ENCODE measurements at places on chromosomes 6 and 20.

DNA sequence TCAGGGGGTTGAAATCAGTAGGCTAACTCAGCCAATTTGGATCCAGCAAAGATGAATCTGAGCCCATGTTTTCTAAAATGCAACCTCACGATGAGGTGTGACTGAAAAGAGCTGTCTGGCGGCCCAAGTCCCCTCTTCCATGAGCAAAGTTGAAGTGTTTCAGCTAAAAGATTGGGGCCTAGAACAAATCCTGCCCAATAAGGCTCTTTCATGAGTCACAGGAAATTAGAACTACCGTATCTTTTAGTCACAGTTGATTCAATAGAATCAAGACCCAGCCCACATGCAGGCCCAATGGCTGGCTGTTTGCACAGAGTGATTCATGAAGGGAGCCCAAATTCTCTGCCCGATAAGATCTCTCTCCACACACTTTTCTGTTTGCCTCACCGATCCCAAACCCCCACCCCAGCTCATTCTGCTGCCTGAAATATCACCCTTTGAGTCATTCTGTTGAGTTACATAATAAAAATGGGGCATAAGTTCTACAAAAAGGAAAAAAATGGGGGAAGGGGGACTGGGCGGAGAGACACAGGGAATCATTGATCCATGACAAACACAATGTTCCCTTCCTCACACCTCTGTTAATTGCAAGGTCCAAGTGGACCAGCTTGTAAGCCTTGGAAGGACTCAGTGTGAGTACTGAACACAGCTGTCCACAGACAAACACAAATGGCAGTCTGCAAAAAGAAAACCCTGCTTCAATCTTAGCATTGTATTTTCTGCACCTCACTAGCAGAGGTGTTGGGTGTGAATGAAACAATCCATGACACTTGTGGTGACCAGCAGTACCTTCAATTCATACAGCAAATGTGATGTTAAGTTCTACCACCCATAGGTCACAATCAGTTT is 13.8 kb downstream of the FOXQ1 start:
- no peak for DNase-seq

DNA sequence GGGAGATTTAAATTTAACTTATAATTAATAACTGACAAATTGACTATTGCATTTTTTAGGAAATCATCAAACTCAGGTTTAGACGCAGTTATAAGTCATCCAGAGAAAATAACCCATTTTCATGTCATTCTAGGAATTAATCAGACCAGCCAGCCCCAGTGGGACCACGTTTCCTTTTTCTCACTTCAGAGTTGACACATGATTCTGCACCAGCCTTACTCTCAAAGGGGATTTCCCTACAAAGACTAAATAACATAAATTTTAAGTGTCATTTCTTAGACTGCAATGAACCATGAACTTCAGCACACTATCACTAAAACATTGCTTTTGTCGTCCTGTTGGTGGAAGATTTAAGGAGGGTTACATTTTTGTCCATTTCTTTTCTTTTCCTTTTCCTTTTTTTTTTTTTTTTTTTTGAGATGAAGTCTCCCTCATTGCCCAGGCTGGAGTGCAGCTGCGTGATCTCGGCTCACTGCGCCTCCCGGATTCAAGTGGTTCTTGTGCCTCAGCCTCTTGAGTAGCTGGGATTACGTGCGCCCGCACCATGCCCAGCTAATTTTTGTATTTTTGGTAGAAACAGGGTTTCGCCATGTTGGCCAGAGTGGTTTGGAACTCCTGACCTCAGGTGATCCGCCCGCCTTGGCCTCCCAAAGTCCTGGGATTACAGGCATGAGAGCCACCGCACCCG is 3.6 kb downstream of the IPCEF1 start:
- DNase-seq: no peak

- DNase-seq: no peak
These were observed 379.9 kb downstream of the C6orf118 start for GRCh38 chr6:164929408-164929977.

- peak; percentile 42 for DNase-seq
These were observed 269.7 kb downstream of the PRL start for GRCh38 chr6:22027040-22027725.

DNA sequence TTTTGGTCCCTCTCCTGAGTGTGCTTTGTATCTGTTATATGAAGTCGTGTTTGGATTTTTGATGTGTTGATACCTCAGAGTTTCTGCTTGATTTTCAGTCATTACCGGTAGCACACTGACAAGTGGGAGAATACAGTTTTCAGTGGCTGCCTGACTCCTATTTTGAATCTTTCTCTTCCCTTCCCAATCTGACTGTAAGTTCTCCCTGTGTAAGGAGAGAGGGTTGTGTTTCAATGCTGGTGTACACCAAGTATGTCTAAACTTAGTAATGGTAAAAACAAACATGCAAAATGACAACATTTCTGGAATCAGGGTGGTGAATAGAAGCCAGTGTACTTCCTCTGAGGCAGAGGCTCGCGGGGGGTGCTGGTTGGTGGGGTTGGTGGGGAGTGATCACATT is 103.4 kb downstream of the HIVEP1 start:
- no peak for DNase-seq

DNA sequence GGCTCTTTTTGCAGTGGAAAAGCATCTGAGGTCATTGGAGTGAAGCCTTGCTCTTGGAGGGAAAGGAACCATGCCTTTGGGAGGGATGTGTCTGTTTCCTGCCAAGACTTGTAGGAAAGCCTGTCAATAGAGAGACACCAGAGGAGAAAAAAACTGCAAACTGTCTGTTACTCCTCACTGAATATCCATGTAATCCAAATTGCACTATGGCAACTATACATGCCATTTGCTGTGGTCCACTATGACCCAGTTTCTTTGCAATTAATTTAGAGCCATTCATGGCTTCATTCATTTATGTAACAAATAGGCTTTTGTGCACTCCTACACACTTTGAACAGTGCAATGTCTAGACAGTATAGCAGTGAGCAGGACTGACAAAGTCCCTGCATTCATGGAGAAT is 296.5 kb downstream of the SLC35F1 start:
- no peak for DNase-seq

DNA sequence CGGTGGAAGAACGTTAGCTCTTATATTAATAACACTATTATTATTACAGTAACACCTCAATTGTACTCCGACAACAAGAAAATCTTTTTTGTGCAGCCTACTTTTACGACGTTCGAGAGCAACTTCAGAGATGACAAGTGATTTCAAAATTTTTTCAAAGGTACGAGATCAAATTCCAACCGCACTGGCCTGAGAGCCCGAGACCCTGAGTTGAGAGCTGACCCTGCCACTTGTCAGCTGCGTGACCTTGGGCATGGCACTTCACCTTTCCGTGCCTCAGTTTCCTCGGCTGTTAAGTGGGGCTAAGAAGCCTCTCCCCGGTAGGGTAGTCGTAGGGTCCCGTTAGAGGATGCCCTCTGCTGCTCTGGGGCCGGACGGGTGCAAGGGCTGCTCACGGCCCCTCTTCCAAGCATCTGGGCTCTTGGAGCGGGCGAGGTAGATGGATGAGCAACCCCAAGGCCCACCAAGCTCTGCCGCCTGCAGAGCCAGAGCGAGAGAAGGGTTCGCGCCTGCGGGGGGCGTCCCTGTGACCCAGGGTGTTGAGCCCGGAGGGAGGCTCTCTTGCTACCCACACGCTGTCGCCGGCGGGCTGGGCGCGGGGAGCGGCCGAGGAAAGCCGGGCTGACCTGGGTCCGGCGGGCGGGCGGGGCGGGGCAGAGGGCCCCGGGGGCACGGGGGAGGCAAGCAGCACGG is 510 bp downstream of the NDRG3 start:
- DNase-seq: peak; percentile 31

GRCh38 chr20:62832212-62832922 is 15.5 kb downstream of the COL9A3 start:
- peak; percentile 96 for DNase-seq

GRCh38 chr6:14766391-14766994 is 479.4 kb upstream of the JARID2 start:
- no peak for DNase-seq

DNA sequence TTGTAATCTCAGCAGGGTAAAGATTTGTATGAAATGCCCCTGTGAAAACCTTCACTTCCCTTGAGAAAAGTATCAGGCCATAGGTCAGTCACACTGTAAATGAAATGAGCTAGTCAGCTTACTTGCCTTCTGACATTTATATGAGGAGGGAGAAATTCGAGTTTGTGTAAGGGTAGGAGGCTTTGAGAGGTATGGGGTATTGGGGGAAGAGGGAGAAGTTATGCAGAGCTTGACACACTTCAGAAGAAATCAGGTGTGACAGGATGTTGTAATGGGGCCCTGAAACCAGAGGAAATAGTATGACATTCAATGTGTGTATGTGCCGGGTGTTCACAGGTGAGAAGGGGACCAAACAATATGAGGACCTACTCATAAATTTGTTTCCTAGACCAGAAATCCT is 64.2 kb upstream of the CCN6 start:
- DNase-seq: no peak

DNA sequence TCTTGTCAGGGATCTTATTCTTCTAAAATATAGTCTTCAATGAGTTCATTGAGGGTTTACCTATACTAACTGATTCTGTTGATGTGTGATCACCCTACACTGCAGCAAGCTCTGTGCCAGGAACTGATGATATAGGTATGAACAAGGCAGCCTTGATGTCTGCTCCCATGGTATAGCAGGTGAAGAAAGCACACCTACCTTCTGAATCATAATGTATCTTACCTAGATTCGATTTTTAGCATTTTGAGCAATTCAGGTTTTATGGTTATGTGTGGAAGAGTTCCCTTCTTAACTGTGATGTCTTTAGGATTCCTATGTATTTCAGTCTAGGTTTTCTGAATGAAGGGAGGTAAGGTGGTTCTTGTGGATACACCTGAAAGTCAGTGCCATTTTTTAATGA is 223.0 kb downstream of the DOK5 start:
- no peak for DNase-seq

GRCh38 chr6:42834056-42834455 is 45.4 kb upstream of the RPL7L1 start:
- DNase-seq: no peak

DNA sequence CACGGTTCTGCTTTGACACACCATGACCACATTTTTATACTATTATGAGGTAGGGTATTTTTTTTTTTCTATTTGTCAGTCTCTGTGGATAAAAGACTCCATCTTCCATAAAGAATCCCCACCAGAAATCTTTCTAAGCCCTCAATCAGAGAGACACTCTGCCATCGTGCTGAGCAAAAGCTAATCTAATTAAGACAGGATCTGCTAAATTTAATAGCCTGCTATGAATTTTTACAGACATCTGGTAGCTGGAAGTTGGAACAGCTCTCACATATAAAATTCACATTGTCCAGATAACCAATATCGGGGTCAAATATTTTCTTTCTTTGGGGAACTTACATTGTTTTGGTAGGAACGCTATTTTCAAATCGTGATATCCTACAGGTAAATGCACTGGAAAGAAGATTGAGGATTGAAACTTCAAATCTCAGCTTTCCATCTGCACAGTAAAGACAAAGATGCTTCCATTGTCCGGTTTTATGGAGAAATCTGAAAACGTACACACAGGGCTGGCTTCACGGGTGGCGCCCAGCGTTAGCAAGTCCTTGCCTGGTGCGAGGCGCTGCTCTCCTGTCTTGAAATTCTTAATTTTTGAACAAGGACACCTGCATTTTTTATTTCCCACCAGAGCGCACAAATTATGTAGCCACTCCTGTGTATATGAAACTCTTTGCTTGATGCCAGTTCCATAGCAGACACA is 573.8 kb upstream of the NOX3 start:
- no peak for DNase-seq

DNA sequence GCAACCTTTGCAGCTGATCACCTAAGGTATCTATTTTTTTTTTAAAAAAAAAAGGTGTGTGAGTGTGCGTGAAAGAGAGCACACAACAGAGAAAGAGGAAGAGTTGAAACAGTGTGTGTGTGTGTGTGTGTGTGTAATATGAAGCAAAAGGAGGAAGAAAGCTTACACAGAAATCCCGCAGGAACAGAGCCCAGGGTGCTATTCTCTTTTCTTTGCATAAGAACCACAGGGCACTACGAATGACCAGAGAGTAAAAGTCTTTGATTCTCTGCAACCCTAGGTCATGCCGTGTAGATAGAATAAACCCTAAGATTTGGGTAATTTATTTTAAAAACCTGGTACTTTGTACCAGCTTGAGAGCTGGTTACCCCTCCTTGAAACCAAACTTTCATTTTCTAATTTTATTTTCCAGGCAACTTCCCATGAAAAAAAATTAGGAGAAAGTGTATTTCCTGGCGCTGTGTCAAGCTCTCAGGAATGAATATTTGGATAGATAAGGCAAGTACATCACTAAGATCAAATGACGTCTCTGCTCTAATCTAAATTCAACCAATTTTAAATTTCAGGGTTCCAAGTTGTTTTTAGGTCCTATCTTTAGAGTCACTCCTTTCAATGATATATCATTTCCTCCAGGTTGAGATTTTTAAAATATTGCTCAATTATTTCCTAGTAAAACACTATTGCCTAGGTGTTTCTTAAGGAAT is 47.9 kb upstream of the ID4 start:
- DNase-seq: peak; percentile 18

GRCh38 chr6:136038531-136038930 is 187.0 kb downstream of the PDE7B start:
- DNase-seq: no peak

DNA sequence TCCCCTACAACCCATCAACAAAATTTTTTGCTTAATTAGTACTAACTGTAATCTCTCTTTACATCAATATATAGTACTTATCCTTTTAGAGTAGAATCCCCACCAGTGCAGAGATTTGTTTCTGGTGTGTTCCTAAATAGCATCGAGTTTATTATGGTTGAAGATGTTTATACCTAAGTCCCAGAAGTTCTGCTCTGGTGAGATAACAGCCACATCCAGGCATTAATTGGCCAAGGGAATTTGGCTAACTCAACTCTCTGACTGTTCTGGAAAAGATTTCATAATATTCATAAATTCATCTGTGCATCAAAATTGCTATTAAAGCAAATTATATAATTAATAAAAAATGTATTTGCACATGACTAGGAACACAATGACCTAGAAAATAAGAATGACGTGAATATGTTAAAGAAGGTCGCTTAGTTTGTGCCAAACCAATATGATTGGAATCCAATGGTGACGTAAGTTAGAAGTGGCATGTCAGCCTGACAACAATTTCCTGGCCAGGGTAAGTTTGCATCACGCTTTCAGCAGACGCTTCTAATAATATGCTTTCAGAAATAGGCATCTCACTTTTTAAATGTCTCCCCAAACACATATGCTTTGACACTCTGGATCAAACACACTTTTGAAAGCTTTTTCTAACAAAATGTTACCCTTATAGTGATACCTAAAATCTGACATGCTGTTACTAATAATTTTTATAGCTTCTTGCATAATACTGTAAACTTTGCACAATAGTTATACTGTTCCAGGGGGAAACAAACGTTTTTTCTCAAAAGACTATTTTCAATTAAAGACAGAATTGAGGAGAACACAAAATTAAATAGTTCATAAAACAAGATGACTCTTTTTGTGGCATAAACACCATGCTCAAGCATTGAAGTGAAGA is 236.7 kb downstream of the TENT5A start:
- no peak for DNase-seq

All from KBM-7 (cell line).